ENCODE measurements at places on chromosomes 13 and 19.
A peak's percentile ranks its signal among the peaks of the same experiment; 100 is the strongest.

- DNase-seq = no peak
These were observed 1.3 kb downstream of the ZNF175 start for GRCh38 chr19:51572410-51572809.

DNA sequence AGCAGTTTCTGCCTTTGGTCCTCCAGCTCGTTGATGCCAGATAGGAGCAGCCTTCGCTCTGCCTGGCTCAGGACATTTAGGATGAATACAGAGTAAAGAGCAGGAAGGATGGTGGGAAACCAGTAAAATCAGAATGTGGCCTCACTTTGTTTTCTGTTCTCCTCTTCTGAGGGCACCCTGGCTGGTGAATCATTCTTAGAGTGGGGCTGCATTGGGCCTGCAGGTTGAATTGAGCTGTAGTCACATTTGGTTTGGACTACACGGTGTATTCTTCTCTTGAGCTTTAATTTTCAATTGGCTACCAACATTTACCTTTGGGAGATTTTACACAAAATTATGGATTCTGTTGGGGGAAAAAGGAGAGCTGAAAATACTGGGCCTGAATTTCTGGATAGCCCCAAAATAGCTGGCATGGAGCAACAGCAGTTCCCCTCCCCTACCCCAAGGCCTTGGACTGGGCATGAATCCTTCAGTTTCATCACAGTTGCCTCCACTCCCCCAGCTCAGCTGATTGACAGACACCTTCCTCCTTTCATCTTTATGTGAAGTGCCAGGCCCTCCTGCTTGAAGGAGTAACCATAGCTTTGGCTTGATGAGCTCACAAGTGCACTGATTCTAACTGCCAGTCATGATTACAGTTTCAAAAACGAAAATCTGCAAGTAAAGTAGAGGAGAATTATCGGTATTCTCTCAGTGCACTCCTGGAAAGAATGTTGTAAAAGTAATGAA is 24.3 kb downstream of the ERCC5 start:
- no peak for DNase-seq

- DNase-seq = peak; percentile 92
These were observed at the start of gene KLF12 for GRCh38 chr13:74134221-74134776. Gene KLF12, minus strand, starts transcription at chr13:74134404.

DNA sequence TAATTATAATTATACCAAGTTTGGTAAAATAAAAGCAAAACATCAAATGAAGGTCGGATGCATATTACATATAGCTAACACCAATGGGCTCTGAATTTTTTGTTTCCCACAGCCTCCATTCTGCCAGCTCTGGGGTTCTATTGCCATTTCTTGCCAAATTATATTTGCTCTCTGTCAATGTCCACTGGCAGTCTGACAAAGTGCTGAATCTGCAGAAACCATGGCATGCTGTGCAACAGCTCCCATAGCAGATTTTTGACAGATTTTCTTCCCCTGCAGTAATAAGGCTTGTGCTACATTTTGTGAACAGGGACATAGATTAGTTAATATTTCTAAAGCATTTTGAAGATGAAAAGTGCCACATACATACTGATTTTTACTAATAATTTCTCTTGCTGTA is 1102.1 kb downstream of the DIAPH3 start:
- DNase-seq = no peak

DNA sequence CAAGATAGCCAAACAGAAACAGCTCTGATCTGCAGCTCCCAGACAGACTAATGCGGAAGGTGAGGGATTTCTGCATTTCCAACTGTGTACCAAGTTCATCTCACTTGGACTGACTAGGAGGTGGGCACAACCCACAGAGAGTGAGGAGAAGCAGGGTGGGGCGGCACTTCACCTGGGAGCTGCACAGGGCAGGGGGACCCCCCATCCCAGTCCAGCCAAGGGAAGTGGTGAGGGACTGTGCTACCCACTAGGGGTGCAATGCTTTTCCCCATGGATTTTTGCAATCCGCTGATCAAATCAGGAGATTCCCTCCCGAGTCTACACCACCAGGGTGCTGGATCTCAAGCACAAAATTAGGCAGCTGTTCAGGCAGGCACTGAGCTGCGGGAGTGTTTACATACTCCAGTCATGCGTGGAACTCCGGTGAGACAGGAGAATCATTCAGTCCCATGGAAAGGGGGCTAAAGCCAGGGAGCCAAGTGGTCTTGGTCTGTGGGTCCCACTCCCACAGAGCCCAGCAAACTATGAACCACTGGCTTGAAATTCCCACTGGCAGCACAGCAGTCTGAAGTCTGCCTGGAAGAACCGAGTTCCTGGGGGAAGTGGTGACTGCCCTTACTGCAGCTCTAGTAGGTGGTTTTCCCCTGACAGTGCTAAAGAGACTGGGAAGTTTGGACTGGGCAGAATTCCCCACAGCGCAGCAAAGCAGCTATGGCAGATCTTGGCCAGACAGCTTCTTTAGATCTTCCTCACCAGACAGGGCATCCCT is 85.1 kb upstream of the UFM1 start:
- no peak for DNase-seq

DNA sequence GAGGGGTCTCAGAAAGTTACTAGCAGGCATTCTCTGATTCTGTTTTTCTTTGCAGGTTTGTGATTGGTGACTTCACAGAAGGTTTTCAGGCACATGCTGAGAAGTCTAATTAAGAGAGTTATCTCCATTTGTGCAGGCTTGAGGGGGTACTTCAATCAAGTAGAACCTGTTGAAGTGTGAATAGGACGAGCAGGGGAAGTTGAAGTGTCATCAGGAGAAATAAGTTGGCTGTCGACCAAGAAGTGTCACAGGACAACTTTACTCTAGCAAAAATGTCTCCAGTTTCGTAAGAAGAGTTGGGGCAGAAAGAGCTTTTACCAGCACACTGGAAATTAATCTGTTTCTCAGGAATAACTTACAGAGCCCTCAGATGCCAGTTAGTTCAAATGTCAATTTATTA is 576.5 kb upstream of the SLITRK5 start:
- DNase-seq = no peak

Data from stimulated activated naive CD4-positive, alpha-beta T cell (primary cell).